ENCODE measurements at places on chromosomes 6 and 20. TPM values are rescaled to one million over a fixed set of nuclear protein-coding genes. Genes with fewer than 3 reads are reported as not detected.

DNA sequence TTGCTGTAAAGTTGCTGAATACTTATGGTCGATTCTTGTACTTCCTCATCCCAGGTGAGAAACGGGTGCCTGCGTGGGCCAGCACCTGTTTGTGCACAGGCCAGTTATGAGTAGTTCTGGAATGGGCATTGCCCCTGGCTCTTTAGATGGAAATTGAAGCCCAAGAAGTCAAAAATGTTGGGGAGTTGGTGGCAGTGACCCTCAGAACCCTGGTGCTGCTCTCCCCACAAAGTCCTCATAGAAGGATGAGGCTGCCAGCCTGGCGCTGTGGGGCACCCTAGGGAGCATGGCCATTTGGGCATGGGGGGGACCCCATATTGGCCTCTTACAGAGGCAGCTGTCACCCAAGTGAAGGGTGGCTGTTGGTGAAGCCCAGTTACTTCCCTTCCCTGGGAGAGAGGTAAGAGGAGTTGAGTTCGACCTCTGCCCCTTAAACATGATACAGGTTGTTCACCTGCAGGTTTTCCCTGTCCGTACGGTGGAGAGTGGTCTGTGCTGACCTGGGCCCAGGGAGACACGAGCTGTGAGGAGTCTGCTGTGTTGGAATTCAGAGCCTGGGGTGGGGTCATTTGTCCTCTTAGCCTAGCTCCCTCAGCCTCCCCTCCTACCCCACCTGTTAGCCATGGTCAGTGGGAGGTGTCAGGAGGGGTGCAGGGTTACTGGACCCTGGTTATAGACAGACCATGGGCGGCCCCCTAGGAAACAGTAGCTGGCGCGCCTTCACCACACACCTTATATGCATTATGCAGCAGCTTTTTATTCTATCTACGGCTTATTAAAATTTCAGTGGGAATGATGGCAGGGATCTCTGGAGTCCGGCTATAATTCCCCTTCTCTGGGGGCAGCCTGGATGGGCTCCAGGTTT, 4.9 kb downstream of the HMGA1 start:
- DNase-seq: no peak

DNA sequence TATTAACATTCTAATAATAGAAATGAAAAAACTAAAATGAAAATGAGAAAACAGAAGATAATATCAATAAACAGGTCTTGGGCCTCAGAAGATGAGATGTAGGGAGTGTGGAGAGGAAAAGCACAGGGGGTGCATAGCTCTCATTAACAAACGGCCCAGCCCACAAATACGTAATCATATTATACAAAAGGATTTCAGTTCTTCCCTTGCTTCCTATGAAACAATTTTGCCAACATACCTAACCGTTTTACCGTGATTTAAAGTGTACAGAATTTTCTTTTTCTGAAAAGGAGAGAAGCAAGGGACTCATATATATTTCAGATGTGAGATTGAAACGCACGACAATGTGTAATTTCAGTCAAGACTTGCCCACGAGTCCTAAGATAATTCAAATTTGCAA, 136.0 kb downstream of the HFE start:
- DNase-seq: no peak

DNA sequence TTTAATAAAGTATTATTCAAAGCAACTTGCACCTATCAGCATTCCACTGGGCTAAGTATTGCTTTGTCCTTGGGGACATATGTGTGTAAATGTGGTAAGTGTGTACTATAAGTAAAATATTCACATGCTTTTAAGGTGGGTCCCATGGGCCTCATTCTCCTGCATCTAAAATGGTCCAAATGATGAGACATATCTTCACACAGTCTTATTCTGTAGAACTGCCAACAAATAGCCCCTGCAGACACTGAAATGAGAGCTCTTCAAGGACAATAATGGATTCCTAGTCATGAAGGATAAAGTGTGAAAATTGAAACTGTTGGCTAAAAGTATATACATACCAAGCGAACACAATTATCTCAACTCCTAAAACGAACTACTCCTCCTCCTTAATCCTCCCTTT, 81.8 kb downstream of the SMLR1 start:
- DNase-seq: no peak

DNA sequence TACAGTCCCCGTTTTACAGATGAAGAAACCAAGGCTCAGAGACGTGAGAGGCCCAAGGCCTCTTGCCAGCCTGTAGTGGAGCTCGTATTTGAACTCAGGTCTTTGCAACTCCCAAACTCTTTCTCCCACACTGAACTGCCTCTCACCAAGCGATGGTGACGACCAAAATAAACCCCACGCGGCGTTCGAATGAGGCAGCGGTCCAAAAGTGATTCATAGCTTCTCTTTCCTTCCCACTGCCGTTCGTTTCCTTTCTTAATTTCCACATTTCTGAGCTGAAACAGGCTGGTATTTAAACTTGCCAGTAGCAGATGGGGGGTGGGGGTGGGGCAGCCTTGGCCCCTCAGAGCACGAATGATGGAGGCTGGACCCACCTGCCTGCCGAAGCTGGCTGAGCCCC, 252.9 kb upstream of the KCNG1 start:
- no peak for DNase-seq

- DNase-seq: no peak
Measured at GRCh38 chr6:10542213-10542612, 21.1 kb downstream of the GCNT2 start.

DNA sequence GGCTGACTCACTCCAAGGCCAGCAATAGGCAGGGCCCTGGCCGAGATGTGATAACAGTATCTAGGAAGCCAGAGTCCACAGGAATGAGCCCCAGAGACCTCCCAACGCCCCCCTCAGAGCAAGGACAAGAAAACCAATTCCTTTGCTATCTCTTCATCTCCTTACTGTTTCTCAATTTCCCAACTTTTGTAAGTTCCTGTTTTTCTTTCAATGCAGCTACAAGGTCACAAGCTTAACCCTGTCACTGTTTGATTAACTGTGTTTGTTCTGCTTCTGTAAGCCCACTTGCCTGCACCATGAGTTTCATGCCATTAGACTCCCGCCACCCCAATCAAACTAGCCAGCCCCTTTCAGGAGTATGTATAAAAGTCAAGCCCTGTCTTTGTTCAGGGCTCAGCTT, 3.5 kb downstream of the FKBP1C start:
- DNase-seq: no peak

GRCh38 chr6:163406366-163406765, 8.2 kb upstream of the QKI start:
- DNase-seq: no peak

- DNase-seq: no peak
Measured at GRCh38 chr6:2158596-2159271, 86.7 kb downstream of the GMDS start.

DNA sequence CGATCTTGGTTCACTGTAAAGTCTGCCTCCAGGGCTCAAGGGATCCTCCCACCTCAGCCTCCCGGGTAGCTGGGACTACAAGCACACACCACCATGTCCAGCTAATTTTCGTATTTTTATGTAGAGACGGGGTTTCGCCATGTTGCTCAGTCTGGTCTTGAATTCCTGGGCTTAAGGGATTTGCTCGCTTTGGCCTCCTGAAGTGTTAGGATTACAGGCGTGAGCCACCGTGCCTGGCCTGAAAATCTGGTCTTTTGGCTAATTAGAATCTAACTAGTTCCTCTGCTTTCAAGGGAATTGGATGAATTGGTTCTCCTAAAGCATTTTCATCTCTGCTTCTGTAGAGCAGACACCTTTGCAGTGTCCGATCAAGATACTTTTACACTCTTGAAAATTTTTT, 51.3 kb downstream of the NCOA3 start:
- no peak for DNase-seq

DNA sequence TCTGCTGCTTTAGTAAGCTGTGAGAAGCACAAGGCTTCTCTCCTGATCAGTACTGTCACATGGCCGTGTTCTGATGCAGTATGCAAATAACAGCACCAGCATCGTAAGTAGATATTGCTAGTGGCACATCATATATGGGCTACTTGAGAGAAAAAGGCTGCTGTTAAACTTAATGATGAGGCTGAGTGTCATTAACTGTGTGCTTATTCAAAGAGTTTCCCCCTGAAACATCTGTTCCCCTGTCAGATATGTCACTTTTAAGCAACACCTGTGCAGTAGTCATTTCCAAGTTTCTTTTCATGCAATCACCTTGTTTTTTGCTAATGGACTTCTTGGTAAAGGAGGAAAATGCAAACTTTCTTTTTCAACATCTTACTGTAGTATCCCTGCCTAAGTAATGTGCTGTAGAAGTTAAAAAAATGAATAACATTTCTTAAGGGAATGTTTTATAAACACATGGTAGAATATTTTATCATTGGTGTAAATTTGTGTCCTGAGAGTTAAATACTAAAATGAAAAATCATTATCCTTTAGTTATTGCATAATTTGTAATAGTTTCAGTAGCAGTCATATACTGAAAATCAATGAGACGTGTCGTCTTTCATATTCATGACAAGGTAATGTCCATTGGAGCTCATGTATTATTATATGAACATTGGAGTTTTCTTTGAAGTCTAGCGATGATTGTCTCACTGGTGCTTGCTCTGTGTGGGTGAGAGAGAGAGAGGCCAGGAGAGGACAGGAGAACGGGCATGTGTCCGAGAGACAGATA, 366.3 kb downstream of the CDKAL1 start:
- DNase-seq: no peak

GRCh38 chr6:91788501-91788900, 1201.6 kb upstream of the MAP3K7 start:
- DNase-seq: no peak

DNA sequence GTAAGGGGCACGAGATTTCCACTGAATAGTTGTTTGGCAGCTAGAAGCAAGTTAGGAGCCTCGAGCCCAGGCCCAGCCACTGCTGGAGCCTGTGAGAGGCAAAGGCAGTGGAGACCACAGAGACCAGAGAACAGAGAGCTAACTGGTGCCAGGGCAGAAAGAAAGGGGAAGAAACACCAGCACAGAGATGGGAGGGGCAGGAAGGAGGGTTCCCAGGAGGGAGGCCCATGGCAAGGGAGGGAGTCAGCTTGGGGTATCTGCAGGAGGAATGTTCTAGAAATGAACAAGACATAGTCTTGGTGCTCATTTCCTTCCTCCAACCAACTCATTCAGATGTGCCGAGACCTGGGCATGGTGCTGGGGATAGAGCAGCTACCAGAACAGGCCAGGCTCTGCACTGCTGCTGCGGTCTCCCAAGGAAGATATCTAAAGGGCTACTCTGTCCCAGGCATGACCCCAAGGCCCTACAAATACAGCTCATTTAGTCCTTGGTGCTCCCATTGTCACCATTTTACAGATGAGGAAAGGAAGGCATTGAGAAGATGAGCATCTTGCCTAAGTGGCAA, 10.7 kb downstream of the ANGPT4 start:
- DNase-seq: no peak

DNA sequence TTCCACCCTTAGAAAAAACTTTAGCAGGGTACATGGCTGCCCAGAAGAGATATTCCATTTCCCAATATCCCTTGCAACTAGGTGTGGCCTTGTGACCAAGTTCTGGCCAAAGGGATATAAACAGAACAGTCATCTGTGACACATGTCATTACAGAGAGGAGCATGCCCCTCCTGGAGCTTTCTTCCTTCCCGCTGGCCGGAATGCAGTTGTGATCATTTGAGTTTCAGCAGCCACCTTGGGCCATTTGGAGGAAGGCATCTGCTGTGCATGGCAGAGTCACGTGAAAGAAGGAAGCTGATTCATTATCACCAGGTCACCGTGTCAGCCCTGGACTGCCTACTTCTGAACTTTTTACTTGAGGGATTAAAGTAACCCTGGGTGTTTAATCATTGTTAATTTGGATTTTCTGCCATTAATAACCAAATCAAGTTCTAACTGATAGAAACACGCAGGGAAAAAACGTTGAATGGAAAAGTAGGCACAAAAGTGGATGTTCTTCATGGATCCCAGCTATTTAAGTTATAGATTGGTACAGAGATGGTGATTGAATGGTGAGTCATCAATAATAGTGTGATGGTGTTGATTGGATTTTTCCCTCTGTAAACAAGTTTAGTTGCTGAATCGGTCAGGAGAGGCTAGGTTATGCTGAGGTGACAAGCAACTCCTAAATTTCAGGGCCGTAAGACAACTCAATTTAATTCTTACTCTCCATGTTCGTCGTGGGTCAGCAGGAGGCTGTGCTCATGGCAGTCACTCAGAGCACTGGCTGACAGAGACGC, 80.7 kb upstream of the CCDC167 start:
- DNase-seq: no peak

DNA sequence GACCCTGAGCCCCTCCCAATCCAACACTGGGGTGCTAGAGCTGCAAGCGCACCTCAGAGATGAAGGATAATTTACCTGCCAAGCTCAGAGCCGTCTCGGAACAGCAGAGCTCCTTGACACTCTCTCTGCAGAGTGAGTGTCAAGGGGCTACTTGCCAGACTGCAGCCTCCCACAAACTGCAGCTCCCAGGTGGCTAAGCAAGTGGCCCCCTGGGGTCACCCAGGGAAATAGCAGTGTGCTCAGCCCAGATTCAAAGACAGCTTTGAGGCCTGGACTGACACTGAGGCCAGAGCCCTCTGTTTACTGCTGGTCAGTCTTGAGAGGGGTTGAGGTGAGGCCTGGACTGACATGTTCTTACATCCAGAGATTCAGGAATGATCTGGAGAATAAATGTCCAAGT, 46.0 kb upstream of the GJA1 start:
- DNase-seq: no peak

GRCh38 chr6:44667668-44668390, 280.3 kb downstream of the CDC5L start:
- no peak for DNase-seq

DNA sequence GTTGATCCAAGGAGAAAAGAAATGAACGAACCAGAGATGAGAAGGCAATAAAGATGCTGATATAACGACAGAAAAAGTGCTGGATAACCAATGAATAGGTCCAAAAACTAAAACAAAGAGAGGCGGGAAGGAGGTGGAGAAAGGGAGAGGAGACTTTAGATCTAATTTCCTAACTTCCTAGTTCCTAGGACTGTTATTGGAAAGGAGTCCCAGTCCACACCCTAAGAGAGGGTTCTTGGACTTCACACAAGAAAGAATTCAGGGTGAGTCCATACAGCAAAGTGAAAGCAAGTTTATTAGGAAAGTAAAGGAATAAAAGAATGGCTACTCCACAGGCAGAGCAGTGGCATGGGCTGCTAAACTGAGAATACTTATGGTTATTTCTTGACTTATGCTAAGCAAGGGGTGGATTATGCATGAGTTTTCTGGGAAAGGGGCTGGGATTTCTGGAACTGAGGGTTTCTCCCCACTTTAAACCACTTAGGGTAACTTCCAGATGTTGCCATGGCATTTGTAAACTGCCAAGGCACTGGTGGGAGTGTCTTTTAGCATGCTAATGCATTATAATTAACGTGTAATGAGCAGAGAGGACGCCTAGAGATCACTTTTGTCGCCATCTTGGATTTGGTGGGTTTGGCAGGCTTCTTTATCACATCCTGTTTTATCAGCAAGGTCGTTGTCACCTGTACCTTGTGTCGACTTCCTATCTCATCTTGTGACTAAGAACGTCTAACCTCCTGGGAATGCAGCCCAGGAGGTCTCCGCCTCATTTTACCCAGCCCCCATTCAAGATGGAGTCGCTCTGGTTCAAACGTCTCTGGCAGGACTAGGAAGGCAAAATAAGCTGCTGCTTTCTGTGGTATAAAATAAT, 60.9 kb upstream of the RBM24 start:
- no peak for DNase-seq

GRCh38 chr6:126531286-126531685, 191.4 kb downstream of the CENPW start:
- no peak for DNase-seq

The PHACTR3 gene
- total RNA-seq: not detected

The CNR1 gene
- 0.59 TPM for total RNA-seq

The SLC35F1 gene
- 0.28 TPM for total RNA-seq

The KCNB1 gene
- 0.31 TPM for total RNA-seq

The PCED1A gene
- total RNA-seq: 12.1 TPM

The MRPL14 gene
- 15.0 TPM for total RNA-seq

The RPN2 gene
- total RNA-seq: 117 TPM

The ZNF165 gene
- 2.8 TPM for total RNA-seq
